Neural crest cell (in vitro differentiated cells): ENCODE measurements at places on chromosomes 12 and 14. TPM values are rescaled to one million over a fixed set of nuclear protein-coding genes. Genes with fewer than 3 reads are reported as not detected.

Gene SMIM10L1
- total RNA-seq = 16.9 and 17.8 TPM in 2 replicates

Gene GUCY2C
- total RNA-seq = not detected in 2 replicates

Gene CARMIL3
- total RNA-seq = 9.3 and 9.4 TPM in 2 replicates

Gene OTUB2
- total RNA-seq = 4.4 and 4.8 TPM in 2 replicates

Gene TGFB3
- total RNA-seq = 4.6 and 5.5 TPM in 2 replicates

Gene TEX52
- 0.25 TPM in 1 of 2 replicates, not detected in the other for total RNA-seq

Gene SPTB
- total RNA-seq = 0.16 and 0.18 TPM in 2 replicates

Gene BCL11B
- 0.28 and 0.32 TPM in 2 replicates for total RNA-seq

Gene FLRT2
- 13.5 and 14.9 TPM in 2 replicates for total RNA-seq

Gene TEX22
- 4.4 and 5.2 TPM in 2 replicates for total RNA-seq

DNA sequence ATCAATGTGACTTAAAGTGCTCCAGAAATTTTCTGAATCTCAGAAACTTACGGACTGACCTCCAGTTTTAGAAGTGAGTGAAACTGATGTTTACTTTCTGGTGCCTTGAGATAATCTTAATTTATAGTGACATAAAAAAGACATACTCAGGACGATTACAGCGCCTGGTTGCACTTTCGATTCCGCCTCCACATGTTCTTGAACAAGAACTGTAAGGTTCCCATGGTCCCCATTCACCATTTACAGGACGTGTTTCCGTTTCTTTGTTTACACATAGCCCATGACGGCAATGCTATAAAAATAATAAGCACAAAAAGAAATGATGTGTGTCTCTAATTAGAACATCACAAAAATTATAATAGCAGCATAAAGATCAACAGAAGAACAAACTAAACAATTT lies 98.2 kb downstream of the ADAMTS20 start:
- DNase-seq = no peak

GRCh38 chr14:96964726-96965415 lies 167.7 kb downstream of the VRK1 start:
- DNase-seq = no peak

GRCh38 chr14:81246461-81247270 lies 25.9 kb upstream of the GTF2A1 start:
- DNase-seq = no peak

DNA sequence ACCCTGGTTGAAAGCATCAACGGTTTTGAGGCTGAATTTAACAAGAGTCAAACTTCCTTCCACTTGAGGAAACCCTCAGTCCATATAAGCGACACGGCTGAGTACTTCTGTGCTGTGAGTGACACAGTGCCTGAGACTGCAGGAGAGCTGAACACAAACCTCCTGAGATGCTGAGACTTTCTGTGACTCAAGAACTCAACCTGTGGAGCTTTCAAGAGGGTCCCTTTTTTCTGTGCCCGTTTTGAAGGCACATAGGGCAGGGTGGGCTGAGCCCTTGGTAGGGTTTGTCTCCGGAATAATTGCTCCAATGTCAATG lies 305.3 kb upstream of the OR4E1 start:
- no peak for DNase-seq

DNA sequence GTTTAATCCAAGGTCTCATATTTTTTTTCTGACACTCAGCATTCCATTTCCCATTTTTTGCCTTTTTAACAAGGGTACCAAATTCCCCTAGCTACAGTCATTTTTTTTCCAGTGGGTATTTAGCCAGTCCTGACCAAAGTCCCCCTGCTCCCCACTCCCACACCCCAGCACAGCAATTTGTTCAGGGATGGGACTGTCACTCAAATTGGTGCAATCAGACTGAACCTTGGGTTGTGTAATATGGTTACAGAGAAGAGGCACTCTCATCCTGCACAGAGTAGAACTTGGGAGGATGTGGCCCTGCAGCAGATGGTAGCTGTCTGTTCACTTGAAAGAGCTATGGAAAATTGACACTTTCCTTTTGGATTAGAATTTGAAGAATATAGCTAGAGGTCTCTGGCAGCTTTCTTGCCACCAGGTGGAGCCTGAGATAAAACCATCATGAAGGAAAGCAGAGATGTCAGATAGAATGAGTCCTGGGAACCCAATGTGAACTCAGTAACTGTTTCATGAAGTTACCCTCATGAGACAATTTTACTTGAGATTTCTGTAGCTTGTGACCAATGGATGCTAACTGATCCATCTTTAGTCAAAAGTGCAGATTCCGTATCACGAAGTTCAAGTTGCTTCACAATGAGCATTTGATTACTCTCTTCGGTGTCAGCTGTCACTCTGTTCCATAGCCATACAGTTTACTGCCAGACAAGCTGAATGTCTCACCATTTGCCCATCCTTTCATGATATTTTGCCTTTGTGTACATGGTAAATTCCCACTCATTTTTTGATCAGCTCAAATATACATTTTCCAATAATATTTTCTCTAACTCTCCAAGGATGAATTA lies 394.0 kb upstream of the SYT1 start:
- peak; percentile 18 for DNase-seq

- no peak for DNase-seq
Measured at GRCh38 chr12:91213-91612, 24.6 kb downstream of the IQSEC3 start.

- DNase-seq = no peak
Measured at GRCh38 chr12:75706786-75707605, 195.6 kb upstream of the KRR1 start.

- no peak for DNase-seq
Measured at GRCh38 chr14:99346470-99347080, 74.6 kb upstream of the BCL11B start.

GRCh38 chr12:131989021-131989420 lies 39.3 kb downstream of the EP400 start:
- no peak for DNase-seq

GRCh38 chr12:91952916-91953315 lies 192.7 kb downstream of the BTG1 start:
- DNase-seq = no peak

DNA sequence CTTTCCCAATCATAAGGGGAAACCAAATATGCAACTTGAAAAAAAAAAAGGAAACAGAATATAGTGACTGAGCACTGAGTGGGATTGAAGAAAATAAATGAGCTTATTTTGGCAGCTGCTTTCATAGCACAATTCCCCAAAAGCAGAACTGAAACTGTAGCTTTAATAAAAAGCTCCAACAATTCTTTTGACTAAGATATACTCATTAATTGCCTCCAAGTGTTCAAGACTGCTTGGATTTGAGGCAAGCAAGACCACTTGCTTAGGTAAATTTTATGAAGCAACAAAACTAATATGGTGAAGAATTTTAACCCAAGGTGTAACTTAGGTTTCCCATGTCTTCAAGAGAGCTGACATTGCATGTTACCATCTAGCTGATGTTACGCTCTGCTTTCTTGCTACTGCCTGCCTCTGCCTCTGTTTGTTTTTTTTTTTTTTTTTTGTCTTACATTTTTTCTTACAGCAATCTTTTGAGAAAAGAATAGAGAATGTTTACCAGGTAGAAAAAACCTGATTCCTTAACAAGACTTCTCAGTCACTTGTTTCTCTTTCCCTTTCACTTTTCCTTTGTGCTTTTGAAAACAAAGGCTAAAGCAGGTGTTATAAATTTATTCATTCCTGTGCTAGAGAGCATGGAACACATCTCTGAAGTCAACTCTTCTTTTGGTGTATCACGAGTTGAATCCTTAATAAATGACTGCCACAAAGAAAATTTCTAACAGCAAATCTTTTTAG lies 134.4 kb downstream of the BCAT1 start:
- DNase-seq = no peak

DNA sequence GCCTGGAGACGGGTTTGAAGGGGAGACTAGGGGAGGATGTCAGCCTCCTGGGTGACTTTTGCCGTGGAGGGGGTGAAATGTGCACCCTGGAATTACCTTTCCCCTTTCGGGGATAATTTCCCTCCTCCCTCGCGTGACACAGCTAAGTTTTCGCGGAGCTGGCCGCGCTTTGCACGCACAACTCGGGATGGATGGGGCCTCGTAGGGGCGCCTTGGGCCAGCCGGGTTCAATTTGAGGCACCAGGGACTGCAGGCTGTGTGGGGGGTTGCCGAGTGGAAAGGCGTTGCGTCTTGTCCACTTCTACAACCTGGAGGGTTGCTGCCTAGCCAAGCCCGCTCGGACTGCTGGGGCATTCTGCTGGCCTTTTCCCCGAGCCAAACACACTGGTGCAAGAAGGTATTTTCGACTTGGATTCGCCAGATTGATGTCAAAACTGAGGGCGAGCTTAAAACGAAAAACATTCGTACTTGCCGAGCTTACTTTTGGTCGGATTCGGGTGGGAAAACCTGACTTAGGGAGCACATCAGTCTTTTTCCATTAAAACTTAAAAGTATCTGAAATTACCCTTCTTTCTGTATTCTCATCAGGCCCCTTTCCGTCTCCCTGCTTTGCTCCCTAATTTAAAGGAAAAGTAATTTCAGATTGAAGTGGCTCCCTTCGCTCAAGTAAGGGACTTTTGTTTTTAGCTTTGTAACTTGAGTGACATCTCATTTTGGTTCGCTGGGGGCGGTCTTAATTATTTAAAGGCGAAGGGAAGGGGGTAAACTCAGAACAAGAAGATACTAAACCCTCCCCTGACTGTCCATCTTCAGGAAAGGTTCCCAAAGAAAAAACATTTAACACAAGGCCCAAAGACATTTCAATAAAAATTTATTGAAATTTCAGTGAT lies 14.3 kb downstream of the TBX3 start:
- no peak for DNase-seq

DNA sequence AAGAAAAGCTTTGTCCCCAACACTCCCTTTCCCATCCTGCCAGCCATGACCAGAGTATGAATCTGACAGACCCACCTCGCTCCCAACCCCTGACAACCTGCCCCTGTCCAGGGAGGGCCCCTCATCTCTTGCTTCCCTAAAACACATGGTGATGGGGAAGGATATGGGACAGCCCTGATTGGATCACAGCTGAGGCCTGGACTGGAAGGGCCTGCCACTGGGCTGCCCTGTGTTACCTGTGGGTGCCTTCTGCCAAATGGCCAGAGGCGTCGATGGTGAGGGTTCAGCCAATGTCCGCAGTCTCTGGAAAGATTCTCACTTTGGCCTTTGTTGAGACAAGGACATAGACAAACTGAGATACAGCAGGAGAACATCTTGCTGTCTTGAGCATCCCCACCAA lies 13.3 kb upstream of the RERG start:
- no peak for DNase-seq

DNA sequence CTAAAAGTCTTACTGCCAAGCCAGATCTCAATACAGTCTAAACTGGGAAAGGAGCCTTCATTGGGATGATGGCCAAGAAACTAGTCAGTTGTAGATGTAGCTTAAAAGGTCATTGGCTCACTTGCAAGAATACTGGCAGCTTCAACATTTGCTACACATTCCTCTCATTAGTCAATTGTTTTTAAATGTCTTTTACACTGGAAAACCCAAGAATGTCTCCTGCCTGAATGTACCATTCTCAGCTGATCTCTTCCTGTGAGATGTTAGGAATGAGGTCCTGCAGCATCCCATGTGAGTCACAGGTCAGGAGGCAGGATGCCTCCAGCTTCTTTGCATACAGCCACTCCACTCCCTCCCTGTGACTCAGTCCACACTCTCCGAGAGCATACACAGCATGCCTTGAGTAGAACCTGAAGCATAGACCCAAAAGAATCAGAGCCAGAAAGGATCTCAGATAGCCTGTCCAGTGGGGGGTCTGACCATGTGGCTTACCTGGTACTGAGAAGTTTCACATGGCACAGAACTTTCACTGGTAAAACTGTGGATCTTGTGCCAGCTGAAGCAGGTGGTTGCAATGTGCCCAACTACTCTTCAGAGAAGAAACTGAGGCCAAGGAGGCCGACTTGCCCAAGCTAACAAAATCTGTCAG lies 56.0 kb upstream of the HECTD1 start:
- no peak for DNase-seq

GRCh38 chr14:91159182-91159581 lies 45.3 kb downstream of the DGLUCY start:
- DNase-seq = no peak

- DNase-seq = no peak
Measured at GRCh38 chr12:33596061-33596460, 156.4 kb upstream of the SYT10 start.

- DNase-seq = no peak
Measured at GRCh38 chr12:7729746-7730145, 17.4 kb downstream of the CLEC4C start.

GRCh38 chr12:95118138-95118787 lies 44.8 kb upstream of the NR2C1 start:
- DNase-seq = no peak

DNA sequence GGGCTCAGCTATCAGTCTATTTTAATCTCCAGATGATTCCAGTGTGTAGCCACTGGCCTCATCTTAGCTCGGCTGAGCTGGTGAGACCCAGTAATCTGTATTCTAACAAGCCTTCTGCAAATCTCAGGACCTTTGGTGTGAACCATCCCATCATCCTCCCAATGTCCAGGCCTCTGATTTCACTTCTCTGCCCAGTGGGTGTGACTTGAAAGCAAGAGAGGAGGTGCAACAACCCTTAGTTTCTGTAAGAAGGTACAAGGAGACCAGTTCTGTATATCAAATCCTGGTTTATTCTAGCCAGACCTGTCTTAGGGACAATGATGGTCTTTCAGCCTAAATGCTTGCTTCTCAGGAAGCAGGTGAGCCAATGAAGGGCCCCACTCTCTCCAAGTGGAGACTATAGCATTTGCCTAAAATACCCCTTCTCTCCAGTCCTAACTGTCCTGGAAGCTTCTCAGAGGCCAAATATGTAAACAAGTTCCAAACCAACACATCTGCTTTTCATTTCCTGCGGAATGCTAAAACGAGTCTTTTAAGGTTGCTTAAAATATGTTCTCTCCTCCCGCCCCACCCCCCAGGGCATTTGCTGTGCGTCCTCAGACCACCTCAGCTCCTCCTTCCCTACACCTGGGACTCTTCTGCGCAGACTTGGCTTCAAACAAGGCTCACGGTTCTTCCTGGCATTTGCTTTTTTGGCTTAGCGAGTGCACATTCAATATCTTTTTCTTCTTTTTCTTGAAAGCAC lies 78.4 kb upstream of the FUT8 start:
- DNase-seq = no peak

DNA sequence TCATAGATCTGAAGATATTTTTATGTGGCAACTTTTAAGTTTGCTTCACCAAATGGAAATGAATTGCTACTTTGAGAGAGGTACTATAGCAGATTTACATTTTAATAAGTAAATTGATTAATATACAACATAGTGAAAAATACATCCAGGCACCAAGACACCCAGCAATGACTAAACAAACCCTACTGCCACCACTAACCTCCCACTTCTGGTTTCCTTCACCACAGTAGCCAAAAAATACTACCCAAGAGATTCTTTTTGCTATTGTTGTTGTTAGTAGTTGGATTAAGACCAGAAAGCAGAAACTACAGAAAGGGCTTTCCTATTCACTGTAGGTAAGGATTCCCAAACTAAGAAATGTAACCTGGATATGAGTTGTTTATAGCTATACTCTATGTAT lies 54.1 kb downstream of the COCH start:
- no peak for DNase-seq

GRCh38 chr12:6361834-6362233 lies 13.5 kb downstream of the SCNN1A start:
- no peak for DNase-seq

GRCh38 chr12:52015532-52016041 lies 8.8 kb downstream of the TAMALIN start:
- no peak for DNase-seq

GRCh38 chr14:21055432-21056117 lies 2.0 kb upstream of the RNASE8 start:
- DNase-seq = no peak
